GM13977 (cell line): ENCODE measurements at places on chromosomes 7 and 10.

- no peak for DNase-seq
Measured at GRCh38 chr10:14820010-14820774, 17.6 kb downstream of the CDNF start.

DNA sequence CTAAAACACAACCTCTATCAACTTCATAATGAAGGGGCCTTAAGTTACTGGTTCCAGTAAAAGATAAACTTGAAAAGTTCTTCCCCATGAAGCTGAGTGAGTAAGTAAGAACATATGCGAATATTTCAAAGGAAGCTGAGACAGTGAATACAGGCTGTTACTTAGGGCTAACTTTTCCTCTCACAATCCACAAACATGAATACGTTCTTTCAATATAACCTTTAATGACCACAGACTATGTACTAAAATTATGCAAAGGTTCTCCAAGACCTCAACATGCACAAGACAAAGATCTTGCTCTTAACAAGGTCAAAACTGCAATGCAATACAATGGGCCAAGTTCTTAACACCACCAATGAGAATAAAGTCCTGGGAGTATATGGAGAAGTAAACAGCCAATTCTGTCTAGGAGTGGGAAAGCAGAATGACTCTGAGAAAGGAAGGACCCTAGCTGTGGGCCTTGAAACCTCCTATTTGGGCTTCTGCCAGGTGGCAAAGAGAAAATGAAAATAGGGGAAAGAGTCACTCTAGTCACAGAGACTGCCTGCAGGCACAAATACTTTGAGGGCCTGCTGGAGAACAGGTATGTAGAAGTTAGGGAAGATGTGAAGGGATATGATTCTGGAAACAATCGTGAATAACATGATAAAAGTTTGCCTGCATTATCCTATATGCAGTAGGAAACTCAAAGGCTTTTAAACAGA is 43.7 kb downstream of the OSBPL3 start:
- no peak for DNase-seq

- no peak for DNase-seq
Measured at GRCh38 chr10:132243141-132243540, 56.4 kb downstream of the DPYSL4 start.

DNA sequence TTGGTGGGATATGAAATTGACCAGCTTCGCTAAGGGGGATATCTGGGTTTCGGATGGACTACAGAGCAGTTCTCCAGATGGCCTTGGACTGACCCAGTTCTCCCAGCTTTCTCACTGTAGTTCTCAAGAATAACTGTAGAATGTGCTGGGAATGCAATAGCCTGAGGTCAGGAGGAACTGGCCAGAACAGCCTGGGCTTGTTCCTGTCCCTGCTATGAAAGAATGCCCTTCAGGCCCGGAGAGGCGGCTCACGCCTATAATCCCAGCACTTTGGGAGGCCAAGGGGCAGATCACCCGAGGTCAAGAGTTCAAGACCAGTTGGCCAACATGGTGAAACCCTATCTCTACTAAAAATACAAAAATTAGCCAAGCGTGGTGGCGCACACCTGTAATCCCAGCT is 12.3 kb upstream of the TSPAN14 start:
- DNase-seq: no peak

DNA sequence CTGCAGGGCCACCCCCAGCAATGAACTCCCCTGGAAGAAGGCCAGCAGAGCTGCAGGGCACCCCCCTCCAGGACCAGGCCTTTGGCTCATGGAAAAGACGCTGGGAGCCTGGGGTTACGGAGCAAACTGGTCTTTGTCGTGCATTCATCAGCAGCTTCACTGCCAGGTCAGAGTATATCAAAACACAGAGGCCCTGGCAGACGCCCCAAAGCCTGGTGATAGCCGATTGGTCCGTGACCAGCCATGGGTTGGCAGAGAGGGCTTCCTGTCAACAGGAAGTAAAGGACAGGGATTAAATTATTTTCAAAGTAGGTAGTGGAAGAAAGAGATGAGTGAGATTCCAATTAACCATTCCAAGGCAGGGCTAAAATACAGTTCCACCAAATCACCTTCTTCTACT is 9.0 kb downstream of the PRKAG2 start:
- DNase-seq: no peak

DNA sequence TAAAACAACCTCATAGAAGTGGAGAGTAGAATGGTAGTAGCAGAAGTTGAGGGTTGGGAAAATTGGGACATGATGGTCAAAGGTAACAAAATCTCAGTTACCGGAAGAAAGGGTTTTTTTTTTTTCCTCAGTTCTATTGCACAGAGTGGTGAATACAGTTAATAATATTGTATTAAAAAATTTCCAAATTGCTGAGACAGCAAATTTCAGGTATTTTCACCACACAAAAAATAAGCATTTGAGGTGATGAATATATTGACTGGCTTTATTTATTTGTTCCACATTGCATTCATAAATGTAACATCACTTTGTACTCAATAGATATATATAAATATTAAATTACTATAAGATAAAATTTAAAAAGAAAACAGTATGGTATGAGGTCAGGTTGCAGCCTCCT is 373.8 kb downstream of the ETV1 start:
- no peak for DNase-seq

- DNase-seq: no peak
Measured at GRCh38 chr7:155194382-155195140, 103.1 kb upstream of the INSIG1 start.

DNA sequence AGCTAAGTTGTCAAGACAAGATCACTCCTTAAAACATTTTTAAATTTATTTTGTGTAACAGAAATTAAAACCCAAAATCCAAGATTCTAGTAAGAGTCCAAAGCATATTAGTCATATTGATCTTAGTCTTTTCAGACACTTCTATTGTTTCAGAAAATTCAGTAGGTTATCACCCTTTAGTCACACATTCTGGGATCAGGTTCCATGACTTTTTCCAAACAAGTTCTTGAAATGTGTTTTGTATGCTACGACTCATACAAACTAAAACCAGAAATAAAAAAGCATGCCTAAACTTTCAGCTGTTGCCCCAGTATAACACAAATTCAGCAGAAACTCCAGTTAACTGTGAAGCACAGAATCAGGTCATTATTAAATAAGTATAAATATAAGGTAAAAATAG is 10.7 kb downstream of the SEMA3D start:
- DNase-seq: no peak

DNA sequence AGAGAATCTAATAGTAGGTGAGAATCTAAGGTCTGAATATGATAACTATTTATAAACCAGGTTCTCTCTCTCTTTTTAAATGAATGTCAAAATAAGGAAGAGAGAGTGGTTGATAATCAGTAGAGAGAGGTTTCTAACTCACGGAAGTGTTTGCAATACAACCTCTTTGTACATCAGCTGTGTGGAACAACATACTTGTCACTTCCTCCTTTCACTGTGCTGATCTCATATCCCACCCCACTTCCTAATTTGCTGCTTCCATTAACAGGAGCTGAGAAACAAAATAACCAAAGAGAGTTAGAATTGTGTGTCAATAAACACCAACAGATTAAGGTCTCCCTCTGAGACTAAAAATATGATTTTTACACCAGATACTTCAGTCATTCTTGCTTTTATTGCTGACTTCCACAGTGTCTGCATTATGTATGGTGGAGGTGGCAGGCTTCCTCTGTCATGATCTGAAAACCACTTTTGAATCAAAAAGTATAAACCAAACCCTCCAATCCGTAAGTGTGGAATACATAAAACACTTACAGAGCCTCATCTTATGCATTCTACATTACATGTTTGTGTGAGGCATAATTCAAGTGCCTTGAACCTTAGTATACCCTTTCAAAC is 25.0 kb downstream of the CACUL1 start:
- DNase-seq: no peak

DNA sequence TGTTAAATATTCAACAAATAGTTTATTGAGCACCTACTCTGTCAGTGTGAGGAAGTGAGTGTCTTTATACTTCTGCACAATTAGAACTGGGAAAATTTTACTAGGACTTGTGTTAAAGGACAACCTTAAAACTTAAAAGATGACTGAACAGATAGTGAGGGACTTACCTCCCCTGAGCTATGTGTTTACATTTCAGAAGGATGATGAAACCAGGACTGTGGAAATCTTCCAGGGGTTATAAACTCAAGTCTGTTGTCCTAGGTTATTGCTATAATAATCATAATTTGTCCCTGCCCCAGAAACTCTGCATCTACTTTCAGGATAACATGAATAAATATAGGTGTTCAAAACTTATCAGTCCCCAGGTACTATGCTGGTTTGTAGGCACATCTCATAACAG is 261.0 kb upstream of the MKLN1 start:
- DNase-seq: no peak

DNA sequence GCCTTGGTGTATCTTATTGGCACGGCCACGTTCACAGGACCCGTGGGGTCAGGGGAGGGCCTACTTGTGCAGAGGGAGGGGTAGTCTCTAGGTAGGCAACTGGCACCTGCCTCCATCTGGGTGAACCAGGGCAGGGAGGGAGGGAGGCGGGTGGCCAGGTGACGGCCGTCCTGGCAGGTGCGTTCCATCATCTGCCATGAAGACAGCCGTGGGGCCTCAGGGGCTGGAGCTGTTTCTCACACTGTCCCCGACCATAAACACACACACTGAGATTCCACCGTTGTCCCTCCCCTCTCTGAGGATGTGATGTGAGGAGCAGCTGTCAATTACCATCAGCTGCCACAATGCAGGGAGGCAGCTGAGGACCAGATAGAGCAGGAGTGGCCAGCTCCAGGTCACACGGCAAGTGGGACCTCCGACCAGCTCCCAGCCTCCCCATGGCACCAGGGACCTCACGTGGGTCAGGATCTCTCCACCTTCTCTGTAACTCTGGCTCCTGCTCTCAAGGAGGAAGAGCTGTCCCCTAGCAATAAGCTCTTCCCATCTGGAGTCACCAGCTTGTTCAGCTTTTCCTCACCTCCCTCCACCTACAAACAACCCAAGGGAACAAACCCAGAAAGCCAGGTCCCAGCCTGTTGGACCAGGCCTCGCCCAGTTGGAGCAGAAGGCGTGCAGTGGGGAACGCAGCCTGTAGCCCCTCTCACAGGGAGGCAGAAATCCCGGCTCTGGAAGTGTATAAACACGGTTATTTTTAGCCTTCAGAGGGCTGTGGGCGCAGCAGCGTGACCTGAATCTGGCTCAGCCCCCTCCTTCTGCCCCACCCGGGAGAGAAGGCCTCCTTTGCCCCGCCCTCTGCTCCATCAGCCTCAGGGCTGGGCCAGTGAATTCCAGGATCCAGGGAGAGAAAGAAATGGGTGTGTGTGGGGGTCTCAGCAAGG is 33.1 kb downstream of the ZMIZ1 start:
- no peak for DNase-seq

DNA sequence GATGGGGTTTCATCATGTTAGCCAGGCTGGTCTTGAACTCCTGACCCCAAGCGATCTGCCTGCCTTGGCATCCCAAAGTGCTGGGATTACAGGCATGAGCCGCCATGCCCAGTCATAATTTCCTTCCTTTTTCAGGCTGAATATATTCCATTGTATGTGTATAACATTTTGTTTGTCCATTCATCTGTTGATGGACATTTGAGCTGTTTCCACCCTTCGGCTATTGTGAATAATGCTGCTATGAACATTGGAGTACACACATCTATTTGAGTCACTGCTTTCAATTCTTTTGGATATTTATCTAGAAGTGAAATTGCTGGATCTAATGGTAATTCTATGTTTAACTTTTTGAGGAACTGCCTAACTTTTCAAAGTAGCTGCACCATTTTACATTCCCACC is 34.6 kb downstream of the TLX1 start:
- DNase-seq: no peak

GRCh38 chr7:1151653-1152425 is 8.2 kb downstream of the ZFAND2A start:
- DNase-seq: no peak

DNA sequence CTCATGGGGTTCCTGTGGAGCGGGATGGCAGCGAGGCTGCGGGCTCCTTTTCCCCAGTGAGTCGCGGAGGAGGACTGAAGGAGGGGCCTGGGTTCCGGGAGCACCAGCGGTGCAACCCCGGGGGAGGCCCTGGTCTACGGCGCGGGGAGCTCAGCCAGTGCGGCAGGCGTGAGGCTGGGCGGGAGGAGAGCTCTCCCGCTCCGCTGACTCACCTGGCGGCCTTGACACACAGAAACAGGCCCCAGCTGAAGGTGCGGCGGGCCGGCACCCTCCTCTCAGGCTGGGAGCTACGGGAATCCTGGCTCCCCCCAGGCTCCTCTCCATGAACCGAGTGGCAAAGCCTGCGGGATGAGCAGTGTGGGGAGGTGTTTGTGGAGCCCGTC is 6.8 kb upstream of the NOM1 start:
- peak; percentile 55 for DNase-seq

GRCh38 chr7:137078781-137079180 is 210.3 kb downstream of the CHRM2 start:
- no peak for DNase-seq

GRCh38 chr7:27099453-27100370 is 2.8 kb downstream of the HOXA2 start:
- no peak for DNase-seq

DNA sequence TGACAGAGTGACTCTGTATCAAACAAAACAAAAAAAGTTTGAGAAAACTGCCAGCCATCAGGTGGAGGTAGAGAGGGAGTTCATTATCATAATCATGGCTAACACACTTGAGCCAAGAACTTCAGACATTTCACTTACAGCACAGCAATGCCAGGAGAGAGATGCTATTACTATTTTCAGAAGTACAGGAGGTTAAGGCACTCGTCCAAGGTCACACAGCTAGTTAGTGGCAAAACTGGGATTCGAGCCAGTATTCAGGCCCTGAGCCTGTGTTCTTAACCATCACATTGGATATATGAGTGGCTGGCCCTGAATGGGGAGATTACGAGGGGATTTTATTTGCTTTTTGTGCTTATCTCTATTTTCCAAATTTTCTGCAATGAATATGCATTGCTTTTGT is 24.8 kb upstream of the UNC5B start:
- DNase-seq: no peak

GRCh38 chr10:117542706-117543224 is at the start of gene EMX2:
Gene EMX2, plus strand, starts transcription at chr10:117542746. Its CDS starts 522 bp downstream, at chr10:117543268.
- no peak for DNase-seq

GRCh38 chr10:126634911-126635310 is 35.6 kb downstream of the C10orf90 start:
- no peak for DNase-seq

GRCh38 chr10:102800611-102801335 is 36.4 kb downstream of the CYP17A1 start:
- no peak for DNase-seq

DNA sequence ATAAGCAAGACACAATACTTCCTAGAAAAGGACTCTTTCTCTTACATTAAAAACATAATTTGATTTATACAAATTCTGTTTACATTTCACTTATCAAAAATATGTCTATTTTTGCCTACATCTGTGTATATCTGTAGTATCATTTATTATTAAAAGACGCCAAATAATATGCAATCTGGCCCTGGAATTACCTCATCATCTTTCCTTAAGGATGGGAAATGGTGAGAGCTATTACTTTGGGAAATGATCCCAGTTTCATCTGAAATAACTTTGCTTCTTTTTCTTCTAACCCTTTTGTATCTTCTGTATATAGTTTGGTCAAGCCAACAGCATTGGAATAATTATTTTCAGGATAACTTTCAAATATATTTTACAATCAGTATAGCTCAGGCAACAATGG is 85.0 kb downstream of the FAS start:
- no peak for DNase-seq

- no peak for DNase-seq
Measured at GRCh38 chr10:113498997-113499396, 53.9 kb upstream of the HABP2 start.
